ENCODE measurements at places on chromosomes 12 and 14.

GRCh38 chr14:104215706-104216334 is 77.4 kb downstream of the KIF26A start:
- DNase-seq = no peak

DNA sequence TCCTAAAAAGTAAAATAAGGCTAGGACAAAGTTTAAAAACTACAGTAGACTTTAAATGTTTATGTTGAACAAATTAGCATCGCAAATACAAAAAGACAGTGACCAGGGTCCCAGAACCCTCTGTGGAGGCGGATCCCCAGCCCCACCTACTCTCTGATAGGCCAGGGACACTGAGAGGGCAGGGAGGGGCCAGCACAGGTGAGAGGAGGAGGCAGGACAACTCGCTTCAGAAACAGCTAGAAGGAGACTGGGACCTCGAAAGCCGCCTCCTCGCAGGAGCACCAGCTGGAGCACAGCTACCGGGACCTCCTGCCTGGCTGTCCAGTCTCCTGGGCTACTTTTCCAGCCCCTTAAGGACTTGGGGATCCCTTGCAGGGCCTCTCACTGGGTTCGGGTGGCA is 992 bp downstream of the DNAH10 start:
- no peak for DNase-seq

DNA sequence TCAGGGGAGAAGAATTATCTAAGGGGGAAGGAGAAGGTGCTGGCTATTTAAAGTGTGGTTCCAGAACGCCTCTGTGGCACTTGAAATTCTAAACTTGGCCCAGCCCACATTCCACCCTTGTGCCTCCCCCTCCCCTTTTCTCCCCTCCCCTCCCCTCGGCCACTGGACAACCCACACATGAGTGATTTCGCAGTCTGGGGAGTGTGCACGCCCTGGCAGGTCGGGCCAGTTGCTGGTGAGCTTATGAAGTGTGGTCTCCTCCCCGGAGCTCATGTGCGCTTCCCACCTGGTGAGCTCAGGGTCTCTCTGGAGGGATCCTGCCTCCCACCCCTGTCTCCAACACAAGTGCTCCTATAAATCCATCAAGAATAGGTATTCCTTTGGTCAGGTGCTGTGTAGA is at the start of gene SLC6A13:
Gene SLC6A13, minus strand, starts transcription at position 20 of the 400 bp plus-strand sequence. CDS start 2,784 bp downstream, outside the sequence.
- no peak for DNase-seq

GRCh38 chr12:100555722-100556121 is 17.8 kb upstream of the GAS2L3 start:
- DNase-seq = no peak

DNA sequence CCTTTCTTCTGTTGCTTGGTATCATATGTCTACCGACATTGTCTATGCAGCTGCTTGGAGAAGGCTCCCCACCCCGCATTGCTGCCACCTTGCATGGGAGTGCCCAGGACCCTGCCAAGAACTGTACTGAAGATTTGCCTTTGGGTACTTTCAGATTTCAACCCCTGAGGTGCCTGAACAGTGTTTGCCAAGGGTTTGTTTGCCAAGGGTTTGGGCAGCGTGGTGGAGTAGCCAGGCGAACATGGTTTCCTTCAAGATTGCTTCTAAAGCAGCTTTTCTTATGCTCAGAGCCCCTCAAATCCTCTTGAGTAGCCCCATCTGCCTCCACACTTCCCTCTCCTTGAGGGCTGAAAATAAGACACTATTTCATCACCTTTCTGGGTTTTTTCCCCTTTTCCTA is 25.3 kb upstream of the CRY1 start:
- no peak for DNase-seq

DNA sequence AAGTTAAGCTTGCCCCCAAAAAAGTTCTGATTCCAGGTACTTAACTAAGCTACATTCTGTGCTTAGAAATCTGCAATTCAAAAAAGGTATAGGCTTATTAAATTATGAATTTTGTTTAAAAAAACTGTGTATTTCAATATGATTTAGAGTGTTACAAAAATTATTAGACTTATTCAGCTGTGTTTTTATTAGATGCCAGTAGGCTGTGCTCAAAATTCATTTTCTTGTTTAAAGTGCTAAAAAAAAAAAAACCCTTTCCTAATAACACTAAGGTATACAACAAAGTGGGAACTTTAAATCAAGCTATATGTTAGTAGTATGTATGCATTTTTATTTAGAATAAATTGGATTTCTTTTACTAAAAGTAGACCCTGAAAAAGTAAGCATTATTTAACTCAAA is 25.0 kb downstream of the LRRC9 start:
- no peak for DNase-seq

DNA sequence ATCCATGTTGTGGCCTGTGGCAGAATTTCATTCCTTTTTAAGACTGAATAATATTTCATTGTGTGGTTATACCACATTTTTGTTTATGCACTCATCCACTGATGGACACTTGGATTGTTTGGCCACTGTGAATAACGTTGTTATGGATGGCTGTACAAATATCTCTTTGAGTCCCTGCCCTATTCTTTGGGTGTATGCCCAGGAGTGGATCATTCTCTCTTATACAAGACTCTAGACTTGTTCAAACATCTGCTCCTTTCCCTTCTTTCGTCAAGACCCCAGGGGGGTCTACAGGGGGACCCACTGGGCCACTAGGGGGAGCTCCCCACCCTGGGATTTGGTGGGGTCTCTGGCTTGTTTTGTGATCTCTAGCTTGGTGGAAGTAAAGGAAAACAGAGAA is 77.4 kb downstream of the FBXL14 start:
- no peak for DNase-seq

DNA sequence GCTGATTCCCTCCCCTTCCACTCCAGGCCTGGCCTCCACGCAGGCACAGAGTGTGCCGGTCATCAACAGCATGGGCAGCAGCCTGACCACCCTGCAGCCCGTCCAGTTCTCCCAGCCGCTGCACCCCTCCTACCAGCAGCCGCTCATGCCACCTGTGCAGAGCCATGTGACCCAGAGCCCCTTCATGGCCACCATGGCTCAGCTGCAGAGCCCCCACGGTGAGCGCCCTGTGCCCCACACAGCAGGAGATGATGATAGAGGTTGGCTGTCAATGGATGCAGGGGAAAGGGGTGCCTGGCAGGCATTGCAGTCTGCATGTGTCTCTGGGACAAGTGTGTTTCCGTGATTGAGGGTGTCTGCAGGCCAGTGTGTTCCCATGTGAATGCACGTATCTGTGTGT is 18.8 kb downstream of the C12orf43 start:
- DNase-seq = no peak

- DNase-seq = no peak
These were observed 12.6 kb upstream of the OAS1 start for GRCh38 chr12:112894128-112894527.

GRCh38 chr14:57574617-57575288 is 81.1 kb upstream of the CCDC198 start:
- DNase-seq = no peak

DNA sequence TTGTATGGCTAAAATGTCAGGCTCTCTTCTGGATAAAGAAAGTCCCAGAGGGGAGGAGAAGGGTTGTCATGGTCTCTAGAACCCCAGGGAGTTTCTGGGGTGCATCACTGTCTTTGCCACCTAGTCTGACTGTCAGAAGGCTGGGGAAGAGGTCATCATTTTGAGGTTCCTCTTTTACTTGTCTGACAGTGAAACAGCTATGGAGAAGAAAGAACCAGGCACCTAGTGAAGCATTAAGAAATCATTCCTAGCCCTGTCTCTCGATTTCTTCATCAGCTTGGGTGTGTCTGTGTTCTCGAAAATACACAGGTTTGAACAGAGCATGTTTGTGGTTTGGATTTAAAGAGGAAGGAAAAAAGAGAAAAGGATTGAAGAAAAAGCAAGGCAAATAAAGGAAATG is 158.7 kb upstream of the LRIG3 start:
- no peak for DNase-seq

DNA sequence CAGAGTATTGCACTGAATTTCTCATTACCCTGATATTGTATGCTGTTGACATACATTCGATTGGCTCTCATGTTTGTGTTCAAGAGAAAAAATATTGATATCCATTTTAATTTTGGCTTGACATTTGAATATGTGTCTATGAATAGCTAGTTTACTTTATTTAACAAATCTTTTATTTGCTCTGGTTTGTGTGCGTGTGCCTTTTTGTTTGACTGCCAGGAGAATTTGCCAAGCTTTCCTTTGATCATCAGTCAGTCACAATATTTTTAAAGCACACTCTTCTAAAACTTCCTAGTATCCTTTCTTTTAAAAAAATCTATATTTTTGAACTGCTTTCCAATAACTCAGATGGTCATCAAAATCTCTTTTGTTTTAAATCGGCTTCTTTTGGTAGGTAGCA is 179.3 kb upstream of the FLRT2 start:
- no peak for DNase-seq

GRCh38 chr14:94355191-94355794 is 32.2 kb upstream of the SERPINA6 start:
- no peak for DNase-seq

- no peak for DNase-seq
These were observed 452.4 kb upstream of the NOVA1 start for GRCh38 chr14:27050208-27050607.

DNA sequence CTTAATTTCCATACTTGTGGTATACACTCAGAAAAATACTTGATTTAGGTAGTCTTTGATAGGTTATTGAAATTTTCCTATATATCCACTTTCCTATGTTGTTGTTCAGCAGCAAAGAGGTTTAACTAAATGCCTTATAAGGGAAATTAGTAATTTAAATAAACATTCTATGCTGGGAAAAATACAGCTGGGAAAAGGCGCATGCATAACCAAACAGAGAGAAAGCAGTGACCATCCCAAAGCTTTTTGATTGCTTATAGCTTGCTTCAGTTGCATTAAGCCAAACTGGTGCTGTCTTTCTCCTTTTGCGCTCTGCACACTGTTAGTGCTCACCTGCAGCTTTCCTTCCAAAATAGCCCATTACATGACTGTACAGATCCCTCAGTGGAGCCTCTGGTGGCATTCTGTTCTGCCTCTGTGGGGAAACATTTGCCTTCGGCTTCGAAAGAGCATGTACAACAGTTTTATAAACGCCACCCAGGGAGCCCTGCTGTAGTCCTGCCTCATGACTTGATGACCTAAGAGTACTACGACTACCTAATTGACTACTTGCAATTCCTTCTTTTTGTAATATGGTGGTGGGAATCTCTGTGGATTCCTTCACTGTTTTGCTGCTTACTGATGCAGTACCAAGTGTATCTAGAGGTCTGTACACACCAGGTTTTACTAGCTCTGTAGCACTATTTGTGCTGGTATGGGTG is 120.8 kb downstream of the RALGAPA1 start:
- no peak for DNase-seq

DNA sequence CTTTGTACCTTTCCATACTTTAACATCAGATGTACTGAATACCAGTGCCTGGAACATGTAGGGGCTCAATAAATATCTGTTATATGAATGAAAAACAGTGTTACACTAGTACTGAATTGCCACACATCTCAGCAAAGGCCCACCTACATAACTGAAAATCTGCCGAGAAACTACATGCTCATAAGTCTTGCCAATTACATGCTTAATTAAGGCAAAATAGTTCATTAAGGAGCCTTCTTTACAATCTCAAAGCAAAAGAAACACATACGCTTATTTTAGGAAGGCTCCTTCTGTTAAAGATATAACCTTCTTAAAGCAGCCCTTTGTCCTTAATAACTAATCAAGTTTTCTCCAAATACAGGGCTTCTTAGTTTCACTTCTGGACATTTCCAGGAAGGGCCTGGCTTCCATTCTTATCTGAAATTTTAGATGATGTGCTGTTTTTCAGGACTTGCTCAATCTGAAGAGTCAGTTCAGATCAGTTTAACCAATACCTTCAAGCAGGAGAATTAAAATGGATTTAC is 11.5 kb downstream of the LIMA1 start:
- DNase-seq = no peak

- peak; percentile 71 for DNase-seq
These were observed 231.9 kb downstream of the C12orf75 start for GRCh38 chr12:105562199-105562971.

- no peak for DNase-seq
These were observed 254.8 kb downstream of the PRKD1 start for GRCh38 chr14:29672831-29673230.

DNA sequence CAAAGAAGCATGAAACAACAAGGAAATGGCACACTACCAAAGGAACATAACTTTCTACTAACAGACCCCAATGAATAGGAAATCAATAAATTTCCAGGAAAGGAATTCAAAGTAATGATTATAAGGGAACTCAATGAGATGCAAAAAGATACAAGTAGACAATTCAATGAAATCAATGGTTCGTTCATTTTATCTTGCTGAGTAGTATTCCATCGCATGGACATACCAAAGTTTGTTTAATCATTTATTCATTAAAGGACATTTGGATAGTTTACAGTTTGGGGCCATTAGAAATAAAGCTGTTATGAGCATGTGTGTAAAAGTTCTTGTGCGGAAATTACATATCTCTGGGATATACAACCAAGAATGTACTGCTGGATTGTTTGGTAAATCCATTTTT is 35.0 kb upstream of the LYZ start:
- DNase-seq = no peak

DNA sequence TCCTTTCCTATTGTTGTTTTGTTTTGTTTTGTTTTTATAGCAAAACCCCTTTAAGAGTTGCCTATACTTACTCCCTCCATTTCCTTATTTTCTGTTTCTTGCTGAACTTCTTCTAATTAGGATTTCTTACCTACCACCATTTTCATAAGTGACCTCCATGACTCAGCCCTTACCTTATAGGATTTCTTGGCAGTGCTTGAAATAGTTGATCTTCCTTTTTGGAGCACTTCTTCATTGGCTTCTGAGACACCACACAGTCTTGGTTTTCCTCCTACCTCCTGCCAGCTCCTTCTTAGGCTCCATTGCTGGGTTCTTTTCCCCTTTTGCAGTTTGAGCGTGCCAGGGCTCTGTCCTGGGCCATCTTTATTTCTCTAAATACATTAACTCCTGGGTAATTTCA is 23.4 kb upstream of the EID3 start:
- DNase-seq = no peak

- no peak for DNase-seq
These were observed 1.2 kb downstream of the SLC35F4 start for GRCh38 chr14:57864659-57865058.

- no peak for DNase-seq
These were observed 12.4 kb downstream of the ZBTB42 start for GRCh38 chr14:104813286-104813685.

DNA sequence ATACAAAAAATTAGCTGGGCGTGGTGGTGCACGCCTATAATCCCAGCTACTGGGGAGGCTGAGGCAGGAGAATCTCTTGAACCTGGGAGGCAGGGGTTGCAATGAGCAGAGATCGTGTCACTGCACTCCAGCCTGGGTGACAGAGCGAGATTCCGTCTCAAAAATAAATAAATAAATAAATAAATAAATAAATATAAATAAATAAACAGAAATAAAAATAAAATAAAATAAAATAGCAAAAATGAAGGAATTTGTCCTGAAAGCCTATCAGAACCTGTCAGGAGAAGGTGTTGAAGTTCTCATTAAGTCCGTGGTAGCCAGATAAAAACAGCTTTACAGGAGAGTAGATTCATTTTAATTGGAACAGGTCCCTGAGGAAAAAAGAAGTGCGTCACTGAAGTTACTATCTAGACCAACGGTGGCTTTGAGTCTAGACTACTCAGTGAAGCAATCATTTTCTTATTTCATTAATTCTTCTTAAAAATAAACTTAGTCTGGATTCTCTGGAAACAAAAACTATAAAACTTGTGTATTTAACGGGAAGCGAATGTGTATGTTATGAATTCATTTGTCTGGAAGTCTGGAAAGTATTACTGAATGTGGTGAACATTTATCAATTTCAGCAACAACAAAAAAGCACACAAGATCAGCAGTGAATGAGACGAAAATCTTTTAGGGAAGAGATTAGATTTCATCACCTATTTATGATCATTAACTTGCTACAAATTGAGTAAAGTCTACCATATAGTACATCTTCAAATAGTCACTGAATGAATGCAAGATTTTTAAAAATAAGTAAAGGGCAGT is 248.5 kb upstream of the PDE3A start:
- DNase-seq = no peak

GRCh38 chr14:63840981-63841380 is 11.8 kb upstream of the SYNE2 start:
- DNase-seq = no peak
